ENCODE measurements at places on chromosomes 6 and 20.

DNA sequence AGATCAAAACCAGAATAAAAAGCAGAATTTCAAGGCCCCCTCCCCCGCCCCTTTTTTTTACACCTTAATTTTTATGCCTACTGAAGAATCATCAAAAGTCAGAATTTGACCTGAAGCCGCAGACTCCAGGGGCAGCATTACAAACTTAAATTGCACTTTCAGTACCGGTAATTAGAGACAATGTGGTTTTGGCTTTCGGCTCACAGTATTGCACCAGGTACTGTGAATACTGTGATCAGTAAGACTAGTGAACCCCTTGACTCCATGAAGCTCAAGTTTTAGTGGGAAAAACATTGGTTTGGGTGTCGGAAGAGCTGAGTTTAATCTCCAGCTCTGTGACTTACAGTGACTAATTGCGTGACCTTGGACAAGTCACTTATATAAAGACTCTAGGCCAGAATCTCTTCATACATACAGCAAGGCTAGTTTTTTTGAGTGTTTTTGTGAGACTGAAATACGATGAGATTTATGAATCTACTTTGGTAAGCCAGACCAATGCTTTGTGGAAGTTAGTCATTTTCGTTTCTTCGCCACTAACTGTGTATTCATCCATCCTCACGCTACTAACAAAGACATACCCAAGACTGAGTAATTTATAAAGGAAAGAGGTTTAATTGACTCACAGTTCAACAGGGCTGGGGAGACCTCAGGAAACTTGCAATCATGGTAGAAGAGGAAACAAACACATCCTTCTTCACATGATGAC, 114.7 kb downstream of the SASH1 start:
- no peak for DNase-seq

- DNase-seq, result no peak
Observed at GRCh38 chr6:45115696-45116095, 212.4 kb upstream of the RUNX2 start.

DNA sequence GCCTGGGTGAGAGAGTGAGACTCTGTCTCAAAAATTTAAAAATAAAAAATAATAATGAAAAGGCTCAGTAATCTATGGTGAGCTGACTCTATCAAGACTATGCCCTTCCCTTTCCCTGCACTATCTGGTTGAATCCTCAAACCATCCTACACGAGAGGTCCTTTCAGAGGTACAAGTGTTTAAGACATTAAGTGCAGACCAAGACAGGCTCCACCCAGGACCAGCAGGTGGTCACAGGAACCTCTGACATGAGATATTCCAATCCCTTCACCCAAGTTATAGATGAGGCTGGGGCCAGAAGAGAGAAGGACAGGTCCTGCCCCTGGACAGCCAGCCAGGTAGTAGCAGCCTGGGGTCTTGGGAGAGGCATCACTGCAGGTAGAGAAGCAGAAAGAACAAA, 182.6 kb downstream of the NFATC2 start:
- DNase-seq, result no peak

DNA sequence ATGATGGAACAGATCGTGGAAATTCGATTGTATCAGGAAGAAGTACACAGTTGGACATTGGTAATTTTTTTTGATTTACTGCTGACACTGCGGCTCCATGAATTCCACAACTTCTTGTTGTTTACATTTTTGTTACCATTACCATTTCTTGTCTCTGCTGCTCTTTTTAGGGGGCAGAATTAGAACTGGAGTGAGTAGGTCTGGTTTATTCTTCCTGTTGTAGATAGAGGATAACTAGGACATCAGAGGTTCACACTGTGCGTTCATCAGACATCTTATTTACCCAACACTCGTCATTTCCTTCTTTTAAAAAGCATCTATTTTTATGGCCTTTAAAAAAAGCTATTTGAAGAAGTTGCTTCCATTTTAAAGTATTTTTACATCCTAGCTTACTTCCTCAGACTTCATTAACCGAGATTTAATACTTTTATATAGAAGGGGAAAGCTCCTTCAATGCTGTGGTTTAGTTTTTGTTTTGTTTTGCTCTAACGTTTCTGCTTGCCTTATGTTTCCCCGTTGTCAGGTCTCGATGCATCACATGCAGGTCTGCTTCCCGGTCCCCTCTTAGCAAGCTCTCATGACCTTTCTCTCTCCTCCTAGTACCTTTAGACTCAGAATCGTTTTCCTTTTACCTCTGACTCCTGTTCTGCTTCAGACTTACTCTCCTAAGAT, 139.1 kb downstream of the ARID1B start:
- DNase-seq, result no peak

DNA sequence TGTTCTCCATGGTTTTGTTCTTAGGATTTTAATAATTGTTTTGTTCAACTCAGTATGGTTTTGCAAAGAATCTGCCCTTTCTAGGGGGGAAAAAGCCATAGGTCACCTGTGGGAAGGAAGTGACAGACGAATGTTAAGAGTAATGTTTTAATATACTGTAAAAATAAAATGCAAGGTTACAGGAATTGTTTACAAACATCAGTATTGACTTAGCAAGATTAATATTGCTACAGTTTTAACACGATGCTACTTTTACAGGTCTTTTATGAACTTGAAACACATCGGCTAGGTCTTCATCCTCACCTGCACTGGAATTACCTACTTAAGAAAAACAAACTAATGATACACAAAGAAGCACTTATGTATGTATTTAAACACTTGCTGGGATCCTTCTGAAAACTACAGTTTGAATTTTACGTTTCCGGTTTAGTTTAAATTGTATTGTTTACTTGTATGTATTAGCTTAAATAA, 1.7 kb upstream of the NKX2-4 start:
- DNase-seq, result no peak

DNA sequence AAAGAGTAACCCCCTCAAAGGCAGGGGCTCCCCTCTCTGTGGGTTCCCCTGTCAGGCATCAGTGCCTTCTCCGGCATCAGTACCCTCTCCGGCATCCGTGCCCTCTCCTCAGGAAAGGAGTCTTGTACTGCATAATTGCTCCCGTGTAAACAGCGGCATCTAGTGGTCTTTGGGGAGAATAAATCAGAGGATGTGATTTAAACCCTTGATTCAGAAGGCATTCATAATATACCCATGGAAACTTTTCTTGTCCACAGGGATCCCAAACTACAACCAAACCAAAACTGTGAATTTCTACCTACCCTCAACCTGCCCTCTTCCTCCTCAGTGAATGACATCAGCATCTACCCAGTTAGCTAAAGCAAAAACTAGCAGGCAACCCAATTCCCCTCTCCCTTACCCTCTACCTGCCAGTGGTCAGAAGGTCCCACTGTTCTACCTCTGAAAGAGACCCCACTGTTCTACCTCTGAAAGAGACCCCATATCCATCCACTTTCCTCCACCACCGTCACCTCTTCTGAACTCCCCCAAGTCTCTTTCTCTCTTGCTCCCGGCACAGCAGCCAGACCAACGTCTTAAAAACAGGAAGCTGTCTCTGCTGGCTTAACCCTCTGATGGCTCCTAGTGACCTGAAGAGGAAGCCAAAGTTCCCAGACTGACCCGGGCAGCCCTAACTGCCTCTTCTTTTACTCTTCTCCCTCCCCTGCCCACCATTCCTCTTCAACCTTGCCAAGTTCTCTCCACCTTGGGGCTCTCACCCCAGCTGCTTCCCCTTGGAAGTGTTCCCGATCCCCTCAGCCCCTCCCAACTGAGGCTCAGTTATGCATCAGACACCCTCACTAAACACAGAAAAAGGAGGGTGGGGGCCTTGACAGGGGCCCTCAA, 27.2 kb downstream of the UBE2V1 start:
- DNase-seq, result peak; percentile 73

- DNase-seq, result no peak
Observed at GRCh38 chr6:125529061-125529460, 220.4 kb upstream of the HEY2 start.

DNA sequence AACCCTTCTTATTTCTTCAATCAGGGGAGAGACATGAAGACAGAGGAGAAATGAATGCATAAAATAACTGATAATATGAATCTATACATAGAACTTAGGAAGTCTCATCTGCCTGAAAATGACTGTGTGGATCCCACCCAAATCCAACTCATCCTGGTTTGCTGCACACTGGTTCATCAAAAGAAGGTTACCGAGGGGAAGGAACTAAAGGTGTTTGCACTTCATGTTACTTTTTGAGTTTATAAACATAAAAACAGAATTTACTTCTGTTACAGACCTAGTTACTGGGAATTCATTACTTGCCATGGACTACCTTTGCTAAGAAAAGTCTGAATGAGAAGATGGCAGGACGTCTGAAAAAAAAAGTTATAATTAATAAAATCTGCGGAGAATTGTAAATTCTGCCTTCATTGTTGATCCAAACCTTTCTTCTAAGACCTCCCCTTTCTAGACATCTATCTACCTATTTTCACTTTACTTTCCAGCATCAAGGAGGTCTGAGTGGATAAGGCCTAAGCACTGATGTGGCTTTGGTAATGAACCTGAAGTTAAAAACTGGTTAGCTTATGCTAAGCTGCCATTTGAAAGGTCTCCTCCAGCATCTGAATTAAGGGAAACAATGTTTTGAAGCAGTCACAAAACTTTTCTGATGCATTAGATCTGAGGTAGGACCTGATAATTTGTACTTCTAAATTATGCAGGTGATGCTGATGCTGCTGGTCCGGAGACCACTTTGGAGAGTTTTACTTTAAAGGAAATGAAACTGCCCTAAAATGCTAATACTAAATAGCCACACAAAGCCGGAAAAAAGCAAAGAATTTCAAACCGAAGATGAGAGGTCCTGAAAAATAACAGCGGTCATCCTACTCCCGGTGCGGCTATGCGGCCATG, 84.0 kb downstream of the HFE start:
- DNase-seq, result no peak

DNA sequence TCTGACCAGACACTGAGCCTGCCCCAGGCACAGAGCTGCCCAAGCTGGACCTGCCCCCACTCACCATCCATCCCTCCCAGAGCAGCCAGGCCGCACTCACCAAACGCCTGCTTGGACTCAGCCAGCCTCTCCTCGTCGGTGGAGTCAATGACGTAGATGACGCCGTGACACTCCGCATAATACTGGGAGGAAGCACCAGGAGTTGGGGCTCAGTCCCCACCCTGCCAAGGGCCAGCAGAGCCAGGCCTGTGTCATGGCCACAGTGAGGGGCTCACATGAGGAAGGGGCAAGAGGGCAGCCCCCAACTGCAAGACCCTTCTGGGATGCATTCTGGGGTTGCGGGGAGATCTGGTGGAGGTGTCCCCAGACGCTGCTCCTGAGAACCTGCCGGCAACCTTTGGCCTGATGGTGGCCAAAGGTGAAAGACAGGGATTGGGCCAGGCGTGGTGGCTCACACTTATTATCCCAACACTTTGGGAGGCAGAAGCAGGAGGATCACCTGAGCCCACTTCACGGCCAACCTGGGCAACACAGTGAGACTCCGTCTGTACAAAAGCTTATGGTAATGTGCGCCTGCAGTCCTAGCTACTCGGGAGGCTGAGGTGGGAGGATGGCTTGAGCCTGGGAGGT, 5.6 kb downstream of the ARFRP1 start:
- DNase-seq, result no peak

DNA sequence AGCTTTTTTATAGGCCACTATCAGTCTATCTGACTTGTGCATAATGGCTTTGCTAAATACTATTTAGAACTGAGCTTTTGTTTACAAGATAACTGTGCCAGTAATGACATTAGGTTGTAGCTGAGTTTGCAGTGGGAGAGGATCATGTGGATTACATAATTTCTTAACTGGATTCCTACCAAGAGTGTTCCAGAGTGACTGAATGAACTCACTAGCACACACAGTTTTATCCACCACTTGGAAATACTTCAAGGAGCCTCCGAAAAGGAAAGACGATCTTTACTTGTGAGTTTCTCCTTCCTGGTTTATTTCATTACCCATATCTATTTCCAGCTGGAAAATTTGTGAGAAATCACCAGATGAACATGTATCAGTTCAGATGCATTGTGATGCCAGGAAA, 10.9 kb upstream of the SYNE1 start:
- DNase-seq, result no peak

DNA sequence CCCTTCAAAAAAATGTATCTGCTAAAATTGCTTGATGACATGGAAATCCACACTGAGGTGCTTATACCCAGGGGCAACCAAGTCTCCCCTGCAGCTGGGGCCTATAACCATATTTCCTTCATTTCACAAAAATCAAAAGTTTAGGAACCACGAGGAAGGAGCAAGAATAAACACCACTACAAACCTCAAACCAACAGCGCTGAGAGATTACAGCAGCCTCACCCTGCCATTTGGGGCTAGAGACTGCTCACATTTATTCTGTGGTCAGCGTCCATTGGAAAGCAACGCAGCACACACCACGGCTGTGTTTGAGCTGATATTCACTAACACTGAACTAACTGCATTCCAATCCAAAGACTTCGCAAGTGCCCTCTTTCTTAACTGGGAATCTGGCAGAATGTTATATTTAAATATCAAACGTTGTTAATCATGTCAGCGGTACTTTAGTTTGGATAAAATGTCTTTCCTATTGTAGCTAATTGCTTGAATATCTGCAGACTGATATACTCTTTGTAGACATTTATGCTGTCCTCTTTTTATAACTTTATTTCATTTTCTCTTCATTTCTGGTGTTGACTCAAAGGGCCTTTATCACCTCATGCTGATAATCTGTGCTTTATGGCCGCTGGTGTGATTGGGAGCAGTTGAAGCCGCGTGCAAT, 94.6 kb downstream of the FOXA2 start:
- DNase-seq, result no peak

DNA sequence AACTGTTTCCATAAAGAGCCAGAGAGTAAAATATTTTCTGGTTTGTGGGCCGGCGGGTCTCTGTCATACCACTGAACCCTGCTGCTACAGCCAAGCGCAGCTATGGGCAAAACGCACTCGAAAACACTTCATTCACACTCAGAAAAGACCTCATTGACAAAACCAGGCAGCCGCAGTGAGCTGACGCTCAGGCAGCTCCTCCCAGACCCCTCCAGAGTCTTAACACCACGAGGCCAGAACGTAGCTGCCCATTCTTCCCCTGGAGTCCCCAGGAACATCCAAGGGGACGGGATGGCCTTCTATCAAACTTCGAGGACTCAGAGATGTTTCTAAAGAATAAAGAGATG, 35.6 kb upstream of the ZBP1 start:
- DNase-seq, result no peak

GRCh38 chr20:41306061-41306727, 11.3 kb downstream of the ZHX3 start:
- DNase-seq, result no peak

GRCh38 chr6:140385679-140386078, 1011.2 kb upstream of the CITED2 start:
- DNase-seq, result no peak

- peak; percentile 57 for DNase-seq
Observed at GRCh38 chr20:9609887-9610502, 95.6 kb downstream of the LAMP5 start.

- DNase-seq, result no peak
Observed at GRCh38 chr6:99016355-99016754, 68.6 kb upstream of the FBXL4 start.
